Activated naive CD4-positive, alpha-beta T cell treated with Interleukin-2 at 50 U/mL for 16 hours (primary cell): ENCODE measurements at places on chromosomes 7 and 10.

GRCh38 chr10:15313047-15313446 lies 58.0 kb downstream of the FAM171A1 start:
- no peak for DNase-seq

GRCh38 chr10:76729841-76730487 lies 907.6 kb downstream of the KCNMA1 start:
- DNase-seq: no peak

DNA sequence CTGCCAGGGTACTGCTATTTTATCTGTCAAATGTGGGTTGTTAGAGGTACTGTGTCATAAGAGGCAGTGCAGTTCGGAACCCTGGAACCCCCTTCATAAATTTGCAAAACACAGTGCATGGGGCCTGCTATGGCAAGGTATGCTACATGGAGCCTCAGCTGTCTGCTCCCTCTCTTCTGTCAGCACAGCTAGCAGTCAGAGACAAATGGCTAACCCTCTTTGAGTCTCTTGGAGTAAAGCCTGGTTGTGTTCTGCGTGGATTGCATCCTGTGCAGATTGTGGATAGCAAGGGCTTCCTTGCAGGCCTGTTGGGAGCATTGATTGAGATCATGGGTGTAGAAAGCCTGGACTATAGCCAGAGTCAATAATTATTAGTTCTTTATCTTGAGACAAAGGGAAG lies 397.8 kb downstream of the AUTS2 start:
- no peak for DNase-seq

- DNase-seq: no peak
These were observed 39.2 kb downstream of the WBP1L start for GRCh38 chr10:102782673-102783551.

GRCh38 chr10:126255313-126255712 lies 133.0 kb downstream of the ADAM12 start:
- no peak for DNase-seq

- DNase-seq: no peak
These were observed 98.6 kb upstream of the PHYHIPL start for GRCh38 chr10:59077855-59078254.

- no peak for DNase-seq
These were observed 46.1 kb downstream of the PROSER2 start for GRCh38 chr10:11869219-11869618.

- DNase-seq: no peak
These were observed 312.7 kb upstream of the SP8 start for GRCh38 chr7:21099432-21099831.

- no peak for DNase-seq
These were observed 383.4 kb downstream of the GATA3 start for GRCh38 chr10:8437896-8438295.

- no peak for DNase-seq
These were observed 254.2 kb upstream of the AOAH start for GRCh38 chr7:36978461-36978860.

- no peak for DNase-seq
These were observed 67.4 kb upstream of the SLC35G1 start for GRCh38 chr10:93826355-93826754.

DNA sequence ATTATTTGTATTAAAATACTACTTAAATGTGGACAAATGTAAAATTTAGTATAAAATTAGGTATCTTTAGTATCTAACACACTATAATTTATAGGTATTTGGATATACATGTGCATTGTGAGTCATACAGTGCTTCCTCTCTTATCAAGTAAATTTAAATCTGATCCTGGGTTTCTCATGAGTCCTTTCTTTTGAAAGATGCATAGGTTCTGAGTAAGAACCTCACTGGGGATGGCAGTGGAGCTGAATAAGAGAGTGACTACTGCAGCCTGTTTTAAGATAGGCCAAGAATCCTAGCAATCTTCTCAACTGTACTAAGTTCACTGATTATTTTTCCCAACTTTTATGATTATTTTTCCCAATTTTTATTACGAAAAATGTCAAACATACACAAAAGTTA lies 16.2 kb downstream of the CEP55 start:
- no peak for DNase-seq

DNA sequence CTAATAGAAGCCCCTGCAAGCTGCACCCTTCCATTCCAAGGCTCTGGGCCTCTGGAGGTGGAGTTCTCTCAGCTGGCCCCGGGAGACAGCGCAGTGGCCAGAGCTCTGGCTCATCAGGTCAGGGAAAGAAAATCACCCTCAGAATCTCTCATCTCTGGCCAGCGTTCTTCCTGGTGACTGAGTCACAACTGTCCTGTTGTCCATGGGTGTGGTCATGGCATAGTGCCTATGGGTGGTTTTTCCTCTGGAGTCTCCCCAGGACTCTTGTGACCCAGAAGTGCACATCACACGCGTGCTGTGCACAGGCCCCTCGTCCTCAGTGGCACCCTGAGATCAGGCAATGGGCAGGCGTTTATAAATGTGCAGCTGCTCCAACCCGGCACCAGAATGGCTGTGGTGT lies 27.4 kb upstream of the FXYD4 start:
- no peak for DNase-seq

DNA sequence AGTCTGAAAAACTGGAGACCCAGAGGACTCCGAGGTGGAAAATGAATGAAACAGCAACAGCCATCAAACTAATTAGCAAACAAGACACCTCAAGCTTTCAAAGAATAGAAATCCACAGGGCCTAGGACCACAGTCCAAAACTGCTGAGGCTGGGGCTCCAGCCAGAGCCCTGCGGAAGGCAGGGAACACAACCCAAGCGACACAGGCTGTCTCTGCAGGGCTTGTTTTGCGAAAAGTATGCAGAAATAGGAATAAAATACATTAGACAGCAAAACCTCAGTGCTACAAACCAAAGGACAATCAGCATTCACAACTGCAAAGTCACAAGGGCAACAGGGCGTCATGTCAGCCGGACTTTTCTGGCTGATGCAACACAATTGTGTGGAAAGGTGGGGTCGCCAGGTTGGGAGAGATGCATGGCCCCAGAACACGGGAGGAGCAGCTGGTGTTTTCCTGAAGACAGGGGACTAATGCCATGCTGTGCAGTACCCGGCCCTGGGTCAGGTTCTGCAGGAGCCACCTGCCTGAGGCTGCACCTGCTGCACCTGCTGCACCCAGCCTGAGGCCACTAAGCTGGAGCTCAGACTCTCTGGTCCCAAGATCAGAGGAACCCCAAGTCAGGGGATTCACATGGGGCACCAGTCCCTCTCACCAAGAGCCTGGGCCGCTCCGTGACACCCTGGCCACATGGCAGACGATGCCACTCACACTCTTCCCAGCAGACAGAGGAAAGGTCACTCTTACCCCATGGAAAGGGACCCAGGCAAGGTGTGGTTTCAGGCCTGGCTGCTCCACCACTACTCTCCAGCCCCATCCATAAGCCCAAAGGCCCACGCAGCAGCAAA lies 74.2 kb downstream of the MAD1L1 start:
- DNase-seq: no peak

DNA sequence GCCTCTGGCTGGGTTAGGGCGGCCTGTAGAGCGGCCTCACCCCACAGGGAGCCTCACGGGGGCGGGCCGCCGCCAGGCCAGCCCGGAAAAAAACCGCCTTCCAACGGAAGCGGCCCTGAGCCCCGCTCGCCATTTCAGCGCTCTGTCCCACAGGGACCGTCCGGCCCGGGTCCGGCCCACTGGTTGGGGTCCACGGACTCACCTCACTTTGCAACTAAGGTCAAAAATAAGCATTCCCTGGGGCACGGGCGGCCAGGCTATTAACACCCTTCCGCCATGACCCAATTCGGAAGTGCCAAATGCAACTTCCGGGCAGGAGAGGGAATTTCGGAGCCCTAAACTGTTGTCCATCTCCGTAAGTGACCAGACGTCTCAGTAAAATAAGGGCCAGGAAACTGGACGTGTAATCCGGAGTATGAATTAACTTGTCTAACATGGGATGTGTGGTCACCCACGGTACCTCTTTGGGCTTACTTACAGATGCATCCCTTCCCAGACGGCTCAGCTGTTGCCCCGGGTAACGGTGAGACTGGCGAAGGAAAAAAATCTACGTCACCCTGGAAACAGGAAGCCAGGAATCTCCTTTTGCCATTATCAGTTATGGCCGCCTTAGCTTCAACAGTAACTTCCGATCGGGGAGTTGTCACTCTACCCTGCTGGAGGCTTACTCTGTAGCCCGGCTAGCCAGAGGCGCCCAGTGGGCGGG lies at the start of gene BBIP1:
BBIP1 (minus strand) TSS at position 538 of the 706 bp plus-strand sequence. CDS start 1,023 bp downstream, outside the sequence.
- no peak for DNase-seq

- DNase-seq: no peak
These were observed 6.9 kb upstream of the LDB3 start for GRCh38 chr10:86661161-86662025.

DNA sequence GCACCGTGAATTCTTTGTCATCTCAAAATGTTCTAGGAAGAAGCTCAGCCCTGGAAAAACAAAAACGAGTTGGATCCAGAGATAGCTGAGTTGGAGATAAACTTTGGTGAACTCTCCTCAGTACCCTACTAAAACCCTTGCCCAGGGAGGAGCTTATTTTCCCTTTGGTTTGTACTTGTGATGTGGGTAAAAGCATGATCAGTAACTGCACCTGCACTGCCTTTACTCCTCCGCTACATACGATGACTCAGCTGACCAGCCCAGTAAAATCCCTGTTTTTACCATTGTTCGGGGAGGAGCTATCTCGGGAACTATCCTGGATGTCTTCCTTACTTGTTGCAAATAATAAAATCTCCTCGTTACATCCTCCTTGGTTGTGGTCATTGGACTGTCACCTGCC lies 359.3 kb downstream of the SH2D4B start:
- no peak for DNase-seq

- no peak for DNase-seq
These were observed 114.7 kb upstream of the CELF2 start for GRCh38 chr10:10902951-10903350.

DNA sequence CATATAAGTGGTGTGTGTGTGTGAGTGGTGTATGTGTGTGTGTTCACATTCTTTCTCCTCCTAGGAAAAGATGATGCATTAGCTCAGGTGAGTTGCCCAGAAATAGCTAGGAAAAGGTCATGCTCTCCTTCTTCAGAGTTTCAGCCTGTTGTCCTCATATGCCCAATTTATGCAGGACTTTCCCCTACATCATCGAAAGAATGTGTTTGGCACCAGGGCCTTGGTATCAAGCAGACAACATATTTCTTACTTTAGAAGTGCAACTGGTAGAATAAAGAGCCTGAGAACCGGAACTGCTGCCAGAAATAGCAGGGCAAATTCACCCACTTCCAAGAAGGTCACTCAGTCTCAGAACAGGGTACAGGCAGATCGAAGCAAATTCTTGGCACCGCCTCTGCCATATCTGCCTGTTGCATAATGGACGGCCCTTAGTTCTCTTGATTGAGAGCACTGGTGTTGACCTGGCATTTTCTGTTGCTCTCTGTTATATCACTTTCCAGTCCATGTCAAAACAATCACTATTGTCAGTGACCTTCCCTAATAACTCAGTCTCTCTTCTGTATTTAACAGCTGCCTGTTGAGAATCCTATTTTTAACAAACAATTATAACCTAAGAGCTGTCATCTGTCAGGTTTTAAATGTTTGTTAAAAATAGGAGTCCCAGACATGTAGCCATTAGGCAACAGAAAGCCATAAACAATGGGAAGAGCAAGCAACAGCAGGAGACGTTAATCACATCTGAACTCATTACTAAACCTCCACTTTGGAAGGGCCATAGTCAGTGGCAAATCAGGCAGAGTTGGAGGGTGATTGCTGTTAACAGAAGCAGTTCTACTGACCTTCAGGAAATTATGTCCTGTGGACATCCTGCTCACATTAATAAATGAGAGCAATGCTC lies 20.7 kb downstream of the ADRB1 start:
- DNase-seq: no peak

- no peak for DNase-seq
These were observed 69.8 kb upstream of the PIK3CG start for GRCh38 chr7:106795084-106795876.

DNA sequence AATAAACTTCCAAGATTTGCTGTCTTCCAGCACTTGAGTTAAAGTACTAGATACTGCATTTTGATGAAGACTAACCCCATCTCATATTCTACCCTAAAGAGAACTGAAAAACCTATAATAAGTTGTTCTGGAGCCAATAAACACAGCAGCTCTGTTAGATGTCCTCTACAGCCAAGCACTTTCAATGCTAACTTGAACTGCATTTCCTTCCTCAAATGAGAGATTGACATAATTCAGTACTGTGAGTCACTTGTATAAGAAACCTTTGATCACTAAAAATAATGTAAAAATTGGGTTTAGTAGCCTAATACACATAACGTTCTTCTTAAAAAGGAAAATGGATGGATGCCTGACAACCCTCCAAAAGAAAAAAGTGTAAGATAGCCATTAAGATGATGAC lies 81.3 kb downstream of the ITGB8 start:
- DNase-seq: no peak

DNA sequence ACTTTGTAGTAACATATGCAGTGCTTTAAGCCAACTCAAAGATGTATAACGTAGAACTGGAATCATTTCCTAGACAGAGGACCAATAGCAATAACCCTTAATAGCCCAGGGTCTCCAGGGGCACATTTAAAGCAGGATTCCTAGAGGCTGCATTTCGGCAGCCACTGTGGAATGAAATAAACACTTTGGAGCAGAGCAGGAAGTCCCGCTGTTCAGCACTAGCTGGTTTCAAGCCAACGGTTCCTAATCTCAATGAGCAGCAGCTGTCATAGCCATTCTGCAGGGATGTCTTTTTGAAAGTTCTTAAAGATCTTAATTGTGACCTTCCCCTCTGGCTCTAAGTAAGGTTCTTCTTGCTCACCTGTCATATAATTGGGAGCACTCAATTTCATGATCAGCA lies 18.4 kb upstream of the MACROH2A2 start:
- no peak for DNase-seq

DNA sequence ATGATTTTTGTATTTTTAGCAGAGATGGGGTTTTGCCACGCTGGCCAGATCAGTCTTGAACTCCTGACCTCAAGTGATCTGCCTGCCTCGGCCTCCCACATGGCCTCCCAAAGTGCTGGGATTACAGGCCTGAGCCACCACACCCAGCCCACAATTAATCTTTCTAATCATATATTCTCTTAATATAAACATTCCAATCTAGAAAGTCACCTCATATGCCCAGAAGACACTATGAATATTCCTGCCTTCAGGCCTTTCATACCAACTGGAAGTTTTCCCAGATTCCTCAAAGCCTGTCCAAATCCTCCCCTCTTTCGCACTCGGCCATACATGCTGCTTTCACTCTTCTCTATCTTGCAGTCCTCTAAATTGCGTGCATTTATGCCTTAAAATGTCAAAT lies 32.6 kb downstream of the PDZD8 start:
- DNase-seq: no peak

GRCh38 chr10:99917963-99918825 lies 91.6 kb downstream of the DNMBP start:
- no peak for DNase-seq

GRCh38 chr7:108911016-108911415 lies 341.3 kb downstream of the DNAJB9 start:
- no peak for DNase-seq
